ENCODE measurements at places on chromosomes 13 and 19.
A peak's percentile ranks its signal among the peaks of the same experiment; 100 is the strongest.

- no peak for DNase-seq
Measured at GRCh38 chr19:3229888-3230496, 5.5 kb downstream of the CELF5 start.

- DNase-seq: no peak
Measured at GRCh38 chr19:16886305-16886880, 2.4 kb upstream of the F2RL3 start.

GRCh38 chr13:23771956-23772355, 117.2 kb downstream of the MIPEP start:
- DNase-seq: no peak

GRCh38 chr19:36009220-36009619, 607 bp upstream of the SYNE4 start:
- peak; percentile 39 for DNase-seq

GRCh38 chr19:42079276-42079669, 3.3 kb downstream of the ZNF574 start:
- DNase-seq: no peak

DNA sequence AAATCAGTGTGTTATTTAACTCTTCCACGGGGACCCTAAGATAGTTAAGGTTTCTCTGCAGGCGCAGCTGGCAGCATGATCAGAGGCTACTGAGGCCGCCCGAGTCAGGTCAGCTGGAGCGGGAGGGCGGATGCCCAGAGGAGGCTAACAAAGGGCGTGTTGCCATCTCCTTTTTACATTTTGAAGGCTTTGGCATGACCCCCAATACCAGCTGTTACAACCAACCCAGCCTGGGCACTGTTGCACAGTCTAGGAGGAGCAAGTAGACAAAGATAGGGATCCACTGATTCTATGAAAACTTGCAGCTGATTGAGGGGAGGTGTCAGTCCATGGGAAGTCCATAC, 15.7 kb downstream of the COL4A2 start:
- DNase-seq: no peak

GRCh38 chr13:21613791-21614190, 9.8 kb upstream of the MICU2 start:
- no peak for DNase-seq

GRCh38 chr13:108807841-108808240, 178.4 kb downstream of the MYO16 start:
- DNase-seq: no peak

DNA sequence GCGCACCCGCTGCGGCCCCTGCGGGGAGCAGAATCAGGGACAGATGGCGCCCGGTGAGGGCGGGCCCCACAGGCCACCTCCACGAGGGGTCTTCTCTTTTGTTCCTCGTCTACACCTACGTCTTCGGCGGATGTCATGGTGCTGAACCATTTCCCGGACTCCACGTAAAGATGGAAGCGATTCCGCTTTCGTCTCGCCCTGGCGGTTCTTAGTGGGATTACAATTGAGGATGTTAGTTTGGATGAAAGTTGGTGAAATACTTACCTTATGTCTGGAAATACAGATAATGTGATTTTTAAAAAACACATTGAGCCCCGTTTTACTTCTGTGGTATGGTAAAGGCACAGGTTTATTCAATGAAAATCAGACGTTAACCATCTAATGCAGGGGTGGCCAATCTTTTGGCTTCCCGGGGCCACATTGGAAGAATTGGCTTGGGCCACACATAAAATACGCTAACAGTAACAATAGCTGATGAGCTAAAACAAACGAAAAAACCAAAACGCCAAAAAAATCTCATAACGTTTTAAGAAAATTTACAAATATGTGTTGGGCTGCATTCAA, 1.4 kb upstream of the ZMYM5 start:
- DNase-seq: peak; percentile 37

- no peak for DNase-seq
Measured at GRCh38 chr13:77339408-77339807, 12.5 kb upstream of the MYCBP2 start.

- no peak for DNase-seq
Measured at GRCh38 chr19:33493401-33494275, 28.0 kb downstream of the PEPD start.

DNA sequence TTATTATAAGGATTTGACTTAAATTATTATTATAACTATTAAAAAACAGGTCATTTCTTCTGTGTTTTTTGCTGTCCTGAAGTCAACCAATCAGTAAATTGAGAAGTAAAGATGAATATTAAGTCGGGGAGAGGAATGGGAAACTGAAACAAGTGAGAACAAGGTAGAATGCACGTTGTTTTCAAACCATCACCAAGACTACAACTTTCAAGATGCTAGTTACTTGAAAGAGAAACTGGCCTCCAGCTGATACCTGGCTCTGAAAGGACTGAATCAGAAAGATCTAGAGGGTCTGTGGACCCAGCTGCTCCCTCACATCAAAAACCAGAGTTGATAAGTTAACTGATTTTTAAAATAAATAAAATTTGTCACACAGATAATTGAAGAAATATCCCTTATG, 1301.5 kb upstream of the ATXN8OS start:
- DNase-seq: no peak

DNA sequence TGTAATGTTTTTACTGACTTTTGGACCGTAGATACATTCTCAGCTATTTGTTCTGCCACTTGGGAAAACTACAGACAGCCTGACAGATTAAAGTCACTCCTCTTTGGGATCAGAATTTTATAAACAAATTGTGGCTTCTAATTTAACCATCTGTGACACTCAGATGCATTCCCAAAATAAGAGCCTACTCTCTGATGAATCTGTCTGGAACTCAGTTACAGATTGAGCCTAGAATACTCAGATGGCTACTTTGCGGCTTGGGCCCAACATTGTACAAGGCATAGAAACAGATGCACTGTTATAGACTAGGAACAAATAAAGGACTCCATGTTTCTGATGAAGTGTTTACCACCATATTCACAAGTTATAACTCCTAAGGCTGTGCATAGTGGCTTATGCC, 291.0 kb upstream of the SLITRK6 start:
- no peak for DNase-seq

- DNase-seq: no peak
Measured at GRCh38 chr19:17304386-17305215, 1.1 kb upstream of the MRPL34 start.

- DNase-seq: no peak
Measured at GRCh38 chr13:34153428-34154180, 335.7 kb downstream of the RFC3 start.

- DNase-seq: no peak
Measured at GRCh38 chr19:24000656-24001055, 86.0 kb downstream of the ZNF726 start.
